NCI-H1092 treated with DMSO at 0.1 percent for 48 hours (cell line): ENCODE measurements at places on chromosomes 4 and X.
A peak's percentile ranks its signal among the peaks of the same experiment; 100 is the strongest.

DNA sequence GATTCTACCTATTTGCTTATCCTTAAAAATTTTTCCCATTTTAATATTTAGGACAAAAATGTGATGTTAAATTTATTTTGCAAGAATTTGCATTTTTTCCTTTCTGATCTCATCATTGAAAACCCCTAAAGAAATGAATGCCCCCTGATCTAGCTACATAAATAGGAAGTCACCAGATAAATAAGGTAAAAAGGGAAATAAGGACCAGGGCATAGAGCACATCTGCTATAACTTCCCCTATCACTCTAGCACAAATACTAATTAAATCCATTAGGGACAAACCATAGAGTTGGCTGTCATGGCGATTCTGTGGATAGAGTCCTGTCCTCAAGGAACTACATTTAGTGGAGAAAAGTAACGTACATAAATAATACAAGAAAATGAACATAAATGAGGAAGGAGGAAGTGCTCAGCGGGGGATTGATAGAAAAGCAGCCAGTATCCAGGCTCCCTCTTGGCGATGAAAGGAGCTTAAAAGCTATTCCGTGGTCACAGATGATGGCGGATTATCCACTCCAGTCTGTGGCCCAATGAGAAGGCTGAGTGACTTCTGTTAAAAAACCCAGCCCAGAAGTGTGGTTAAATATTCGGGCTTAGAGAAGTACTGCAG, 76.9 kb upstream of the RPL34 start:
- DNase-seq: no peak

- no peak for DNase-seq
Observed at GRCh38 chrX:2317527-2318055, 183.2 kb downstream of the DHRSX start.

DNA sequence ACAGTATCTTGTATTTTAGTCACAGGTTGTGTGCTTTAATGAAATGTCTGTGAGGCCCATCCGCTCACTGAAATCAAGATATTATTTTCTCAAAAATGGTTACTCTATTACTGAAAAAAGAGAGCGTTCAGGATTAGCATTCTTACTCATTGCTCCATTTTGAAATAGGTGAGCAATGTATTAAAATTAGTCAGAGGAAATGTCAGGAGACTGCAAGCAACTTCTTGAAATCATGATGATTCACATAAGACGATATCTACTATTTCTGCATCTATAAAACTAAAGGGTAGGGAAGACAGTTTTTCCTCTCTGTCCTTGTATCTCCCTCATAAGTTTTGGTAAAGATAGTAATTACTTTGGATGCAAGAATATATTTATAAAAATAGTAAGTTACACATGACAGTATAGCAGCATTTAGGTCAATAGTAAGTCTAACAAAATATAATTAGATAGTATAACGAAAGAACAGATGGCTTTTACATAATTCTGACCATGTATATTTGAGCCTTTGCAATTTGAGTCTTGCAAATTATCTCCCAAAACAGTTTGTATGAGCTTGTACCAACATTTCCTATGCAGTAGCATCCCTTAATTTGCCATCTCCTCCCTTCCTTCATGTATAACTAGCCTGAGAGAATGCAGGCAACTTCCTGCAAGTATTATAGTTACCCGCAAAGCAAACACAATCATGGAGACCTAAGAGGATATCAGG, 937.8 kb downstream of the PCDH7 start:
- DNase-seq: no peak

DNA sequence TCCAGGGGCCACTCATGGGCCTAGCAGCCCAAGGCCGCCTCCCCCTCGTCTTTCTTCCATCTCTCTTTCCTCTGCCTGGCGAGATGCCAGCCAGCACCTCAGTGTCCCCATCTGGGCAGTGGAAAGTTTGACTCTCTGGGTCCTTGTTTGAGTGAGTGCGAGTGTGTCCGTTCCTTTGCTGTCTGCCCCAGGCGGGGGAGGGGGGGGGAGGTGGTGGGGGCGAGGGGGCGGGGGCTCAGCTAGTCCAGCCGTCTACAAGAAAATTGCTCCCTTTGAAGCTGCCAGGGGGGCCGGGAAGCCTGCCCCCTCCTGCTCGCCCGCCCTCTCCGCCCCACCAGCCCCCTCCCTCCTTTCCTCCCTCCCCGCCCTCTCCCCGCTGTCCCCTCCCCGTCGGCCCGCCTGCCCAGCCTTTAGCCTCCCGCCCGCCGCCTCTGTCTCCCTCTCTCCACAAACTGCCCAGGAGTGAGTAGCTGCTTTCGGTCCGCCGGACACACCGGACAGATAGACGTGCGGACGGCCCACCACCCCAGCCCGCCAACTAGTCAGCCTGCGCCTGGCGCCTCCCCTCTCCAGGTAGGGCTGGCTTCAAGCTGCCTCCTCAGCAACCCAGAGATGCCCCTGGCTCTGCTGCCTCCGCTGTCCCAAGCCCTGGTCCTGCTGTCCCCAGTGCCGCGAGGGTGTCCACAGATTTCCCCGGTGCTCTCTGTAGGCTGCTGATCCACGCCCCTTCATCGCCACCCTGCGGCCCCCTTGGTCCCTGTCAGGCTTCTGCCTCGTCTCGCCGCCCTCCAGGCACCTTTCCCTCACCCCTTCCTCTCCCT, at the start of gene BGN:
Gene BGN (plus strand): TSS at position 440 of the 821 bp plus-strand sequence. CDS start 9,652 bp downstream, outside the sequence.
- DNase-seq: peak; percentile 51

DNA sequence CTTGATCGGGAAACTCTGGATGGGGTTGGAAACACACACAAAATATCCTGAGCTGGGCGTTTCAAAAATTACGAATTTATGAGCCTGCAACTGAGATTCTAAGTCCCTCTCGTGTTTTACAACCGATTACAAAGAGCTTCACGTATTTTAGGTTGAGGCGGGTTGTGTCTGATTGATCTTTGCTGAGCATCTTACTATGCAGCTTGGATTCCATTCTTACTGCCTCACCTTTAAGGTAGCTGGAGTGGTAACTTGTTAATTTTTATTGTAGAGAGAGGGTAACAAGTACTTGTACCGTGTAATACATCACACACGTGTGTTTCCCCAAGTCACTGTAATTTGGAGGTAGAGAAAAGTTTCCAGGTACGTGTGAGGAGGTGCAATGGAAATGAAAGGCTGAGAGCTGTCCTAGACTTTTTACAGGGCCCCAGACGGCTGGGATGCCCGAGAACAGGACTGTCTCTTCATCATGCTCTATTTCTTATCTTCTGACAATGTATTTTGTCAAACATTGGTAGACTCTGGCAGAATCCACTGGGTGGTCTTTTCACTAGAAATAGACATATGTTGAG, 97.8 kb upstream of the TENM3 start:
- peak; percentile 76 for DNase-seq

GRCh38 chrX:52933976-52934703, 24.2 kb downstream of the FAM156A start:
- peak; percentile 57 for DNase-seq

DNA sequence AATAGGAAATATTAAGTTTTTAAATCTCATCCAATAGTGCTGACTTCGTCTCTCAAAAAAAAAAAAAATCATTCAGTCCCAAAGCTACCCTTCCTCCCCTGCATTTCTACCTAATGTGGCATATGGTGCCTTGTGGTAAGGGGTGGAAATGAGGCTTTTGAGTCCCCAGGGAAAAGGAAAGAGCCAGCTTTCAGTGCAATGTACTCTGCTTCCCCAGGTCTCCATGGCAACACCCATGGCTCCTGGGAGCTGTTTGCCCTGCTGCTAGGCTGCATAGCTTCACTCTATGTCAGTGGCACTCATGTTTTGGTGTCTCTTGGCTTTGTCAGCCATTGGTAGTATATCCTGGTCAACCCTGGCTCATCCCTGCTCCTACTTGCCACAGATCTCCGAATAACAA, 175.9 kb downstream of the SLC39A8 start:
- peak; percentile 81 for DNase-seq

- no peak for DNase-seq
Observed at GRCh38 chrX:45774961-45775360, 574.3 kb upstream of the DIPK2B start.

DNA sequence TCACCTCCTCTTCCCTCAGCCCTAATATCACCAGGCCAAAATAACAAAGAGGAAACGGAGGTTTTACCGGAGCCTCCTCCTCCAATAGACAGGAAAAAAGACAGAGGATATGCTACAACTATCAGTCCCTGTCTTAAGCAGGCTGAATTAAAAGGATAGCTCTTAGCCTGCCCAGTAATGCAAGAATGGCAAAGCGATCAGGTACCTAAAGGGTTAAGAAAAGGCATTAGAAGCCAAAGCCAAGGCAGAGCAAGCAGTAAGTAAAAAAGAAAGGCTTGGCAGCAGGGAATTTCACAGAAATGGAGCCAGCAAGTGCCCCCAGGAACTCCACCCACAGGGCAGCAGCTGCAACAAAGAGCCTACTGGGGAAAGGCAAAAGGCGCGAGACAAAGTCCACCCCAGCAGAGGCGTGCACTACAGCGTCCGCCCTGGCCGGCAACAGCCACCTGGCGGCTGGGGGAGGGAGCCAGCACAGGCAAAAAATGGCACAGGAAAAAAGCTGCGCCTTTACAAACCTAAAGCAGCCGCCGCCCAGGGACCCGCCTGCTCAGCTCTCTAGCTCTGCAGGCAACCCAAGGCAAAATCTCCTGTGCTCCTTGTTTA, 220.6 kb upstream of the ZC4H2 start:
- no peak for DNase-seq

DNA sequence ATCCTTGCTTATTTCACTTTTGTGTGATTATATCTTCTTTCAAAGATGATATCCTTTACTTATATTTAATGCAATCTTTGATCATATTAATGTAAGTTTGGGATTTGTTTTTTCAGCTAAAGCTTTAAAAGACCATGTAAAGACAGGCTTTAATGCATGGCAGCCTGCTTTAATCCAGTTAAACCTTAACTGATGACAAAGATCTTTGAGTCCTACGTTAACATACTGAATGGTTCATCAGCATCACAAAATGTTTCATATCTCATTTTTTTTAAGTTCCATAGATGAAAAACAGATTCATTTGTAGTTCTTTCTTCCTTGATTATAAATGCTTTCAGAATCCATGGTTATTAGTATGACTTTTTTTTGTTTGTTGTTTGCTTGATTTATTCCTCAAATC, 1102.8 kb downstream of the FSTL5 start:
- no peak for DNase-seq

DNA sequence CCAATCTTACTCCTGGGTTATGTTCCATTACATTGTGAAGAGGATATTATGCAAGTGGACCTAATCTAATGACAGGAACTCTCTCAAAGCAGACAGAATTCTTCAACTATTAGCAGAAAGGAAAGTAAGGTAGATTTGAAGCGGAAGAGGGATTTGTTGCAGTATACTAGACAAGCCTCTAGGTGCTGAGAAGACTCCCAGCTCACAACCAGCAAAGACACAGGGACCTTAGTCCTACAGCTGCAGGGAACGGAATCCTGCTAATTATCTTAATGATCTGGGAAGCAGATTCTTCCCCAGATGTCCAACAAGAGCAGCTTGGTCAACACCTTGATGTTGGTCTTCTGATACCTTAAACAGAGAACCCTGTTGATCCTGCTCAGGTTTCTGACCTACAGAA, 73.6 kb downstream of the STK32B start:
- no peak for DNase-seq

GRCh38 chr4:83646538-83647239, 110.8 kb downstream of the GPAT3 start:
- no peak for DNase-seq
